ENCODE measurements at places on chromosomes 11 and 22.

DNA sequence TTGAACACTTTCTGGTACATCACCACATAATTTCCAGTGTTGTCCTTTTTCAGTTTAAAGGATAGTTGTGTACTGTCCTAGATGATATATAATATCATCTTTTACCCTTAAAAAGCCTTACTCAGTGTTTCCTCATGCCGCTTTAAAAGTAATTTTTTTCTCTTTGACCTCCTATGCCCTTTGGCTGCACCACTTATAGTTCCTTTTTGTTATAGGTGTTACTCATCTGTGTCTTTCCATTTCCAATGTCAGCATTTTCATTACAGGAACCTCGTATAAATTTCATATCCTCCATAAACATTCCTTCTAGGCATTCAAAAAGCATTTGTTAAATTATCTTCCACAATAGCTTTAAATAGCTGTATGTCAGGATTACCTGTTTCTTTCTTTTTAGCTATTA is 40.8 kb downstream of the USP47 start:
- no peak for DNase-seq

DNA sequence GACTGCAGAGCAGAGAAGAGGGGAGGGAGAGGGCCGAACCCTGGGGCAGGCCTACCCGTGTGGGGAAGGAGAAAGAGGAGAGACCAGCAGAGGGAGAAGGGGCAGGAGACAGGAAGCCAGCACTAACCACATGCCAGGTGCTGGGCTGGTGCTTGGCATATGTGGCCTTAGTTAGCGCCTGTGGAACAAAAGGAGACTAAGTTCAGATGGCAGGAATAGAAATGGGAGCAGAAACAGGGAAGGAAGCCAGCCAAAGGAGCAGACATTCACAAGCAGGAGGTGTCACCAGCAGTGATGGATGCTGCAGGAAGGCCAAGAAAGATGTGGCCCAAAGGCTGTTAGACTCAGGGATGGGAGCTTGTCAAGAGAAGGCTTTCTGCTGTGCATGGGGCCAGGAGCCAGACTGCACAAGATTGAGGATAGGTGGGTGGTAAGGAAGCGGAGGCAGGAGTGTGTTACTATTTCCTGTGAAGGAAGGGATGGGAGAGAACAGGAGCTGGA is 26.7 kb downstream of the TREH start:
- no peak for DNase-seq

- no peak for DNase-seq
Observed at GRCh38 chr22:49953680-49954344, 6.8 kb upstream of the PIM3 start.

DNA sequence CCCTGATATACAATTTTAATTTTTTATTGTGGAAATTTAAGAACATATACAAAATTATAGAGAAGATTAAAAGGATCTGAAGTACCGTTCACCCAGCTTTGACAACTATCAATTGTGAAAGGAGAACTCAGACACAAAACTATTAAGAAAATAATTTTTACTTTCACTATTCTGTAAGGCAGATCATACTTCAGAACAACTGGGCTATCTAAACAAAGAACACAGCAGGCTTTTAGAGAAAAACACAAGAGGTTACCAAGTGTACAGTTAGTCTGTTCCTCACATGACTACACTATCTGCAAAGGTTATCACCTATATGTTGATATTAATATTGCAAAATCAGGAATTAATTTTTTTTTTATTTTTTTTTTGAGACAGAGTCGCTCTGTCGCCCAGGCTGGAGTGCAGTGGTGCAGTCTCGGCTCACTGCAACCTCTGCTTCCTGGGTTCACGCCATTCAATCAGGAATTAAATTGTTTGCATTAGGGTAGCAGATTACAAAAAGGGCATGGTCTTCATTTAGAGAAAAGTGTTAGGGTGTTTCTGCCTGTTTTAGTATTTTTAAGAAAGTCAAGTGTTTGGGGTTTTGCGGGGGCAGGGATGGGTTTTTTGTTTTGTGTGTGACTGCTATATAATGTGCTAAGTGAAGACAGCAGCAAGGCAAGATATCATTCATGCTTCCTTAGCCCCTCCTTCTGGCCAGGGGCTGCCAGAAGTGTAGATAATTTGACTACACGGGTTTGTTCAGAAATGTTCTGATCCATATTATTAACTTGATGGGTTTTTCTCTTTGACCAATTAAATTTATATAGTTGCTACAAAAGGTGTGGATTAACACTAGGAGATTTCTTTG is 27.6 kb upstream of the SIK2 start:
- DNase-seq: no peak

GRCh38 chr11:9688716-9689511 is 25.0 kb downstream of the SWAP70 start:
- no peak for DNase-seq

DNA sequence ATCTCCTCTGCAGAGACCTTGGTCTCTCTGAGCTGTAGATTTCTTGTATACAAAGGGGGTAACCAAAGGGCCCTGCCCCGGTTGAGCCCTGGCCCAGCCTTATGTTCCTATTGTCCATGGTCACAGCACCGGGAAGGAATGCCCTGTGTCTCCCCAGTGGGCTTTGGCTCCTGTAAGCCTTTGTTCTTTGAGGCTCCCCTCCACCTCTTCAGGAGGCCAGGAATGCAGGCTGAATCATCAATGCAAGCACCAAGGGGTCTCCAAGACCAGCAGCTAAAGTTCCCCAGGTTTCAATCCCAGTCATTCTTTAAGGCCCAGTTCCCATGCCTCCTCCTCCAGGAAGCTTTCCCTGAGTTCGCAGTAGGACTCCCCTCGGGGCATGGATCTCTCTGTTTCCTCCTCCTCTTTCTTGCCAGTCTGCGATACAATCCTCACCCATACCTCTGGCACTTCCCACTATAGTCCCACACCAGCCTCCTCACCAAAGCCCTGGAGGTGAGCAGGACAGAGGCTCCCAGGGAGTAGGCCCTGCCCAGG is 29.2 kb upstream of the KLHL35 start:
- DNase-seq: no peak

DNA sequence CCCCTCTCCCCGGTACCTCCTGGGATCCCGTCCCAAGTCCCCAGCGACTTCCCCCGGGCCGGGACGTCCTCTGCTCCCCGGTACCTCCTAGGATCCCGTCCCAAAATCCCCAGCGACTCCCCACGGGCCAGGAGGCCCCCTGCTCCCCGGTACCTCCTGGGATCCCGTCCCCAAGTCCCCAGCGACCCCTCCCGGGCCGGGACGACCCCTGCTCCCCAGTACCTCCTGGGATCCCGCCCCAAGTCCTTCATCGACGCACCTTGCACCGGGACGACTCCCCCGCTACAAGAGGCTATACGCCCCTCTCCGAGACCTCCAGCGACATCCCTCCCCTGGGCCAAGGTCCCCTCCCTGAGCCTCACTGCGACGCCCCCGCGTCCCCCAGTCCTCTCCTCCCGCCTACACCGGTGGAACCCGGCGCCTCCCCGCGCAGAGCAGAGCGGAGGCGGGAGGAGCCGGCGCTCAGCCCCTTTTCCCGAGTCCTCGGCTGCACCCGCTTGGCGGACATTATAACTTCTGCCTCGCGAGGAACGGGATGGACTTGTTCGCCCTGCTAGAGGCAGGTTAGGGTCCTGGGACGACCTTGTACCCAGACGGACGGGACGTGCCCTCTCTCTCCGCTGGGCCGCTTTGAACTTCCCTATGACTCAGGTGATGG is 912 bp downstream of the KREMEN1 start:
- no peak for DNase-seq

- no peak for DNase-seq
Observed at GRCh38 chr11:5815534-5815933, 6.8 kb downstream of the OR52N2 start.

GRCh38 chr11:64778473-64779298 is at the start of gene SF1:
Gene SF1, minus strand, starts transcription at chr11:64778542. Its CDS starts 150 bp downstream, at chr11:64778392.
- peak; percentile 98 for DNase-seq

- DNase-seq: no peak
Observed at GRCh38 chr22:42817556-42817955, 39.5 kb downstream of the ARFGAP3 start.

GRCh38 chr11:125351868-125352250 is 144.2 kb downstream of the FEZ1 start:
- no peak for DNase-seq
